HT-29 (cell line): ENCODE measurements at places on chromosomes 6 and 20.

DNA sequence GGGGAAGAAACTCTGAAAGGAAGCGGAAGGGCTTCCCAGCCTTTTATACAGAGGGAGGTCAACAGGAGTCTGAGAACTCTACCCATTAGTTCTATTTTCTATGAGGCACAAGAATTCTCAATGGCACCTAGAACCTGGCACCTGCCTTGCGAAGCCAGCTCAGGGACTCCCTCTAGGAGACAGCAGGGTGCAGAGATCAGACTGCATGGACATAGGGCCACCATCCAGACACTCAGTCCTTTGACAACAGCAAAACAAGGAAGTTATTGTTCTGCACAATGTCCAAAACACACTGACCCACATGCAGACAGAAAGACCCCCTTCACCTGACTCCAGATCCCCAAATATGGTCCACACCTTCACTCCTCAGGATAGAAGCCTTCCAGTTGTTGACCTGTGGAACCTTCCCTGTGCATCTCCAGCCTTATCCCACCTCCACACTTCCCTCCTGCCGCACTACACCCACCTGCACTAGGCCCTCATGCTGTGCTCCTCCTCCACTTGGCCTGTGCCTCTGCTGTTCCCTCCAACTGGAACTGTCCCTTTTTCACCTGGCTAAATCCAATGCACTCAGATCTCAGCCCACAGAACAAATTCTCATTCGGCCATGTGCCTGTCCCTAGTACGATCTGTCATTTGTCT lies 27.8 kb downstream of the ACSS1 start:
- no peak for DNase-seq

DNA sequence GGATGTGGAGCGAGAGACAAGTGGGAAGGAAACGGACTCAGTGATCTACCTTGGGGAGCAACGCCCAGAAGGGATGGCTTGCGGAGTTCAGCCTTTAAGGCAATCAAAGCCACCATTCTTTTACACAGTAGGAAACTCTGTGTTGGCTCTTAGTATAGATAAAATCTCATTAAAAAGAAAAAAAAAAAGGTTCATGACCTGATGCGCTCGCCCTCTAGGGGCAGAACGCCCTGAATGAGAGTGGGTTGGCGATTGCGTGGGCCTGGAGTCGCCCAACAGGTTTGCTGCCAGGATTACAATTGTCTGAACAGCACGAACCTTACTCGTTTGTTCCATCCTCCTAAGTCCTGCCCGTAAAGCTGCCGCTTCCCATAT lies 1.2 kb downstream of the TPD52L1 start:
- peak; percentile 69 for DNase-seq

- DNase-seq = no peak
Observed at GRCh38 chr6:33772082-33772830, 16.7 kb downstream of the LEMD2 start.

DNA sequence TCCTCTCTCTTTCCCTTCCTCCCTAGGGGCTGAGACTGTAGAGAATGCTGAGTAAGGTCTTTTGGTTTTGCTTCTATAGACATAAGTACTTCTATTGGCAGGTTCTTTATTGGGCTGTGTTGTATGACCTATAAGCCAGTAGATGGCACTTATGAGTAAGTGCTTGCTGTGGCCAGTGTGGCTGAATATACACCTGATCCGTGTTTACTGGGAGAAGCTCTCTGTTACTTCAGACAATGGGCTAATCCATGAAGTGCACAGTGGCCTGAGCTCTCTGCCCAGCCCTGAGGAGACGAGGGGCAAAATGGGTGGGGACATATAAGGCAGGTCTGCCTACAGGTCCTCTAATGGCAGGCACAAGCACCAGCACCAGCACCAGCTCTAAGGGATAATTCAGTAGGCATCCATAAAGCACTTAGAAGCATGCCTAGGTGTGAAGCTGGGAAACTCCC lies 610.3 kb downstream of the RNF144B start:
- DNase-seq = peak; percentile 63

DNA sequence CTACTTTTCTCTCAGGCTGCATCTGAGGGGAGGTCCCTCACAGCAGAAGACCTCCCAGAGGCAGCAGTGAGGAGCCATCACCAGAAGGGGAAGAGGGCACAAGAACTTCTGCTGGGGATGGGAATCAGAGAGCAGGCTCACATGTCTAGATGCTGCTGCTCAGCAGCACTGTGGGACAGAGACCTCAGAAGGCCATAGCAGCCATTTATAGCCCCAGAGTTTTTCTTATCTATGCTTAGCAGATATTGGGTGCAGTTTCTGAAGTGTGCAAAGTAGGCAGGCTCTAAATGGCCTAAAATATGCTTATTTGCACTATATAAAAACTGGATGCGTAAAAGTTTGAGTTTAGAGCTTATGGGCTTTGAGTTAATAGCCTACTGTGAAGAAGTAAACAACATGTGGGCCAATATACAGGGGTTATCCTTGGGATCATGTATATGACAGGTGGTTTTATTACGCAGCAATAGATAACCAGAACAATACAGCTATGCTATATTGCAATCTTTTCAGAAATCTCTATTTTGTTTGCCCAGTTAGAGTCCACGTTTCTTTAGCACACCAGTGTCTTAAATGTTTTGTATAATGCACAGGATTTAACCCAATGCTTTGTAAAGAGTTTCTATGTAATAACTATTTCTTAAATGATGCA lies 60.2 kb upstream of the TMEM244 start:
- no peak for DNase-seq

DNA sequence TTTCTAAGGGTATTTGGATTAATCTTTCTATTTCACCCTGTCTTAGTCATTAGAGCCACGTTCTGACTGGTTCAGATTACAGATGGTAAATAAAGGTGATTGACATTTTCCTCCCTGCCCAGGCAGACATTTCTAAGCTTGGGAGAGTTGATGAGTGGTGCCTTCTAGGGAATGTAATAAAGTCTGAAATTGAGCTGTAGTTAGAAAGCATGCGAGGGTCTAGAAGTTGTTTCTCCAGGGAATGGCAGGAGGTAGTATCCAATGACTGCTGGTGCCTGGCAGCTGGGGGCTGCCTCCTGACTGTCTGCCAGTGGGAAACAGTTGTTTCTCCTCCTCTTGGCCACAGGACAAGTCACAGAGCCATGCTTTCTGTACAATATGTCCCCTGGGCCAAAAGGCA lies 14.6 kb downstream of the EDN3 start:
- no peak for DNase-seq

DNA sequence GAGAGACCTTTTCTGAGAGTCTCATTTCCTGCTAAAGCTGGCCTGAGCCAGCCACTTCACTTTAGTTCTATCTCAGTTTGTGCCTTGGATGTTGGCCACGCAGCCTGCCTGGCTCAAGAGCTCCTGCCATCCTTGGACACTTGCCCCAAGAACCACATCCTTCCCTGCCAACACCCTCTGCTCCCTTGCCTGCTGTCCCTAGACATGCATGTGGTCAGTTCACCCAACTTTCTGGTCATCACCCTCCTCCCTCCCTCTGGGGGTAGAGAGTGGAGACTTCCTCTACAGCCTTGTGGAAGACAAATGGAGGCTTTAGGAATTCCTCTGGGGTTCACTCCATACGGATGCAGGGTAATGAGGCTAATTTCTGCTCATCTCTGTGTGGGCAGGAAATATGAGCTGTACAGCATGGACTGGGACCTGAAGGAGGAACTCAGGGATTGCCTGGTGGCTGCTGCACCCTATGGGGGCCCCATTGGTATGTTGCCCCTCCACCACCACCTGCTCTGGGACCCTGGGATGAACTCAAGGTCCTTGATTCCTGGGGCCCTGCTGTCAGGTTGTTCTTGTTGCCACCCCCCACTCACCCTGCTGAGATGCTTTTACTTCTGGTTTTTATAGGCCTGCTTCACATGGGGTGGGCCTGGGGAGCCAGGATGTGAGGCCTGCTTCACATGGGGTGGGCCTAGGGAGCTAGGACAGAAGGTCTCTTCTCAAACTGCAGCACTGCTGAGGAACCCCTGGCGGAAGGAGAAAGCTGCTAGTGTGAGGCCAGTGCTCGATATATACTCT lies 13.8 kb upstream of the PTPRA start:
- no peak for DNase-seq

DNA sequence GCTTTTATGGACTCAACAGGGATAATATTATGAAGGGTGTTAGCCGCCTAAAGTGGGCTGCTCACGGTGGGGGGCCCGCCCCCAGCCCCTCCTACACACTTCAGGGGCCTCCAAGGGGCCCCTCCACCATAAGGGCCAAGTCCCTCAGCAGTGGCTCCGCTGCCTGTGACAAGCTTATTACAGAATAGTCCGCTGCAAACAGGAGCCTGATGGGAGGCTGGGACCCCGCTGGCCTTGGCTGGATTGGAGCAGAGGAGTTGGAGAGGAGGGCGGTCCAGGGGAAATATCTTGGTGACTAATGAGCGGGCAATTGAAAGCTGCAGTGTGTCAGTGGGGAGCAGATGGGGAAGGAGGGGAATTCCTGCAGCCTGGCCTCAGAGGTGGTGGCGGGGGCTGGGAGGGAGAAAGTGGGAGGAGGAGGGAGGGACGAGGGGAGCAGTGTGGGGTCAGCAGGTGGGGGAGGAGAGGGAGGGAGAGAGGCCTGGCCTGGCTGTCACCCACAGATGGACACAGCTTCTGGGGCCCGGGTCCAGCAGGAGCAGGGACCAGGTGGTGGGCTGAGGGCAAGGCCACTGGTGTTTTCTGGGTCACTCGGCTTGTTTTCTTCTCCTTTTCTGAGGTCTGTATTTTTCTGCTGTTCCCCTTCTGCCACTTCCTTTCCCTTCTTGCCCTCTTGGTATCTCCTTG lies 57.6 kb upstream of the FOXP4 start:
- no peak for DNase-seq

- no peak for DNase-seq
Observed at GRCh38 chr20:1949347-1950100, 44.3 kb downstream of the PDYN start.

GRCh38 chr6:92550501-92550900 lies 868.9 kb downstream of the EPHA7 start:
- DNase-seq = no peak

GRCh38 chr6:52126231-52126630 lies 38.8 kb upstream of the PKHD1 start:
- DNase-seq = no peak

GRCh38 chr6:25192590-25193459 lies 86.3 kb upstream of the CARMIL1 start:
- DNase-seq = peak; percentile 12
